GF-D8 (cell line): ENCODE measurements at places on chromosomes 13 and 19.

DNA sequence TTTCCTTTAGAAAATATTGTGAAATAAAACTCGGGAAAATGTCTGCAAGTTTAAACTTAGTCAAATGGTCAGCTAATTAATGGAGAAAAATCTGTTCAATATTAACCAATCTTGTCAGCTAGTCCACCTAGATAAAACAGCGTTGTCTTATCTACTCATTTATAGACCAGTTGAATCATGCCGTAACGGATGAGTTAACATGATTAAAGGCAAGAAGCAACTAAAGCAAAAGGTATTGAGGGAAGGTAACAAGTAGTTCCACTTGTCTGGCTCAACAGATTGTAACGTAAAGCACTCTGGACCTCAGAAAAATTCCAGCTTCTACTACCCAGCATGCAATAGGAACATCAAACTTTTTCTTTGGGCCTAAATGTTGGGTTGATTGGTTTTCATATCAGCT lies 958.2 kb downstream of the DIAPH3 start:
- DNase-seq: no peak

DNA sequence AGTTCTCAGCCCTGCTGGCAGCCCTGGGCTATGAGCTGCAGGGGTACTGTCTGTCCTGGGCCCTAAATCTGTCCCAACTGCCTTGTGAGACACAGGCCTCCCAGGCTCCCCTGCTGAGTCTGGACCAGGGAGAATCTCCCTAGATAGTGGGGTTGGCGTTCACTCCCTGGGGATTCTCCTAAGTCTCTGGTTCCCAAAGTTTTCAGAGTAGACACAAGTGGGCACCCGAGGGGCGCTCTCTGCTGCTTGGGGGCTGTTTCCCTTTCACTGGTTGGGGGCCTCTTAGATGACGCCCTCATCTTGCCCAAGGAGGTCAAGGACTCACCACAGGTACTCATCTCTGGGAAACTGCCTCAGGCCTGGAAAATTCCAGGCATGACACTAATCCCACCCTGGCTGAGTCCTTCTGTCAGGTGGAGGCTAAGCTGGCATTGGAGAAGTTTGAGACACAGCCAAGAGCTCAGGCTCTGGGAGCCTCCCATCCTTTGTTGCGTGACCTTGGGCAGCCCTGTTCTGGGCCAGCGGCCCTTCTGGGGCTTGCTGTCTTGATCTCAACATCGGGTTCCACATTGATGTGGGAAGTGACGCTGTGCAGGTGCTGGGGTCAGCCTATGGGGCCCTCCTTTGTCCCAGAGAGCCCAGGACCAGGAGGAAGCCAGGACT lies 3.9 kb downstream of the RPL18A start:
- DNase-seq: no peak

DNA sequence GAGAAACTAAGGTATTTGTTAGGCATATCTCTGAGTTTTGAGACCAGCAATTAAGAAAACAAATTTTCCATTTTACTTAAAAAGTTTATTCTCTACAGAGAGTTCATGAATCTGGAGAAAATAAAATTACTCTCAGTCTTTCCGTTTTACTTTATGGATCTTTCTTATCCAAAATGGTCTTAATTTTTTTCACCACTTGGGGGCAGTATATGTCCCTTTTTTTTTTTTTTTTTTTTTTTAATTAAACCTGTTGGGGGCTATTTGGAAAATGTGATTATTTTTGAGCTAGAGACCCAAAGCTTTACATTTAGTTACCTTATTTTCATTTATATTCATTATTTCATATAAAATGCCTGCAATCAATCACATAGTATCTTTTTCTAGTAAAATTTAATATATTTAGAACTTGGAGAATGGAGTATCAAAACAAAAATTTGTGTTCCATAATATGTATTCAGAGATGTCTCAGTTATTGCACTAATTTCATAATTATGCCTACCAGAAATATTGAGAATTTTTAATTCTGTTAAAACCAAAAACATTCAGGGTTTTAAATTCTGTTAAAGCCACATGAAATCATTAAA lies 27.1 kb downstream of the PIBF1 start:
- no peak for DNase-seq

GRCh38 chr19:39297931-39298634 lies 1.9 kb downstream of the IFNL1 start:
- no peak for DNase-seq

- DNase-seq: peak; percentile 45
Observed at GRCh38 chr19:53977429-53977990, 13.9 kb upstream of the CACNG6 start.

DNA sequence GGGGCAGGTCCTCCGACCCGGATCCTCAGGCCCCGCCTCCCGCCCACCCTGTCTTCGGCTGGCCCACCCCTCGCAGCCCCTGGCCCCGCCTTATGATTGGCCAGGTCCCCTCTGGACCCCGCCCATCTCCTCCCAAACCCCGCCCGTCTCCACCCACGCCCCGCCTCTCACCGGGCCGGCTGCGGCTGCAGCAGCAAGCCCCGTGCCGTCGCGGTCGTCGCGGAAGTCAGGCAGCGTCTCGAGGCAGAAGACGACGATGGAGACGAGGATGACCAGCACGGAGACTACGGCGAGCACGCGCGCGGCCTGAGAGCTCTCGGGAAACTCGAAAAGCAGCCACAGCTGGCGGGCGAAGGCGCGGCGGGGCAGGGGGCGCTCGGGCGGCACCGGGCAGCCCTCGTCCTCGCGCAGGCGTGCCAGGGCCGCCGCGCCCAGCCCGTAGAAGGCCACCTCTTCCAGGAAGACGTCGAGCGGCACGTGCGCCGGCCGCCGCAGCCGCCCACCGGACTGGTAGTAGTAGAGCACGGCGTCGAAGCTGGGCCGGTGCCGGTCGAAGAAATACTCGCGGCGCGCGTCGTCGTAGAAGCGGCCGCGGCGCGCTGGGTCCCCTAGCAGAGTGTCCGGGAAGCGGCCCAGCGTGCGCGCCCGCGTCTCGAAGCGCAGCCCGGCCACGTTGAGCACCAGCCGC lies 495 bp downstream of the KCNA7 start:
- DNase-seq: no peak

- no peak for DNase-seq
Observed at GRCh38 chr13:97600458-97601075, 166.6 kb downstream of the RAP2A start.

DNA sequence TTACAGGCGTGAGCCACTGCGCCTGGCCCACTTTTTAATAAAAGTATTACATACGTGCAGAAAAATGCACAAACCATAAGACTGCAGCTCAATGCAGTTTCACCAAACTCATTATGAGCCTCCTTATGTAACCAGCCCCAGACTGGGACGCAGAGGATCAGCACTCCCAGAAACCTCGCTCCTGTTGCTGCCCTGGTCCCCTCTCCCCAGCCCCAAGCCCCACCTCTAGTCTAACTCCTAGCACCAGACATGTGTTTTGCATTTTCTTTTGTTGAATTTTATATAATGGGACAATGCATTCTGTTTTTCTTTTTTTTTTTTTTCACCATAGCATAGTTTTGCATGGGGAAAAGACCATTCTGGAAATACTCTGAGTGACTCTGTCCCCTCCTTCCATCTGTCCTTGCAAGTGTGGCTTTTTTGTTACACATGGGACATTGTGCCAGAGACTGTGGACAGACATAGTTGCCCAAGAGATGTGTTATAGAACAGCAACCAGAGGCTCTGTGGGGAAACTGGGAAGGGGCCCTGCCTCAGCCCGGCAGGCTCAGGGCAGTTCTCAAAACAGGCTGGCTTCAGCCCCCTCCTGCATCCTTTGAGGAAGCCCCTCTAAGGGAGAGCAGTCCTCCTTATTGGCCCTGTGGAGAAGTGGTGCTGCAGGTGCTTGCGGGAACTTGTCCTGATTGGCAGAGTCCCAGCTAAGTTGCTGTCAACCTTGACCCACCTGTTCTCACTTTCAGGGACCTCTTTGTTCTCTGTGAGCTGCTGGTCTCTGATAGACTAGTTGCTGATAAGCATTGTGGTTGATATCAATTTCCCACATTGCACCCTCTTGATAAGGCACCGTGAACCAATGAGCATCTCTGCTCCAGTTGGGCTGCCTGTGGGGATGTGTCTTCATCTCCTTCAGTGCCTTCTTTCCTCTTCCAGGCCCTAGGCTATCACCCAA lies 13.8 kb upstream of the OLFM4 start:
- no peak for DNase-seq

- DNase-seq: peak; percentile 46
Observed at GRCh38 chr13:44437356-44438233, 64.0 kb downstream of the SERP2 start.
